ENCODE measurements at places on chromosomes 3 and 15.

DNA sequence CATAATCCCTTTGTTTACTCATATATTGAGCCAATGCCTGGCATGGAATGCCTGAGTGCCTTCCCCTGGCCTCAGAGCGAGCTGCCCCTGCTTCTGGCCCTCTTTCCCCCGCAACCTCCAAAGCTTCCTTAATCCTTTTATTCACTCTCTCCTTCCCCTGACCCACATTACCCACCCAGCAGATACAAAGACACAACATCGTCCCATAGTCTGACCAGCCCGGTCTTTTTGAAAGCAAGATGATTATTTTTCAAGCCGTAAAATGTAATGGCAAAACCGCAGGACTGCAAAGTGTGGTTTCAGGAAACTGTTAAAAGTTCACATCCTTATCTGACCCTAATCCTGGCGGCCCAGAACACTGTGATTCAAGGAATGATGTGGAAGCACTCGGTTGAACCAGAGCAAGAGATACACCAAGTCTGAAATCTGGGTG, 78.4 kb upstream of the LRTM1 start:
- peak; percentile 82 for DNase-seq

GRCh38 chr3:117104792-117105191, 395.2 kb downstream of the TUSC7 start:
- DNase-seq = no peak

DNA sequence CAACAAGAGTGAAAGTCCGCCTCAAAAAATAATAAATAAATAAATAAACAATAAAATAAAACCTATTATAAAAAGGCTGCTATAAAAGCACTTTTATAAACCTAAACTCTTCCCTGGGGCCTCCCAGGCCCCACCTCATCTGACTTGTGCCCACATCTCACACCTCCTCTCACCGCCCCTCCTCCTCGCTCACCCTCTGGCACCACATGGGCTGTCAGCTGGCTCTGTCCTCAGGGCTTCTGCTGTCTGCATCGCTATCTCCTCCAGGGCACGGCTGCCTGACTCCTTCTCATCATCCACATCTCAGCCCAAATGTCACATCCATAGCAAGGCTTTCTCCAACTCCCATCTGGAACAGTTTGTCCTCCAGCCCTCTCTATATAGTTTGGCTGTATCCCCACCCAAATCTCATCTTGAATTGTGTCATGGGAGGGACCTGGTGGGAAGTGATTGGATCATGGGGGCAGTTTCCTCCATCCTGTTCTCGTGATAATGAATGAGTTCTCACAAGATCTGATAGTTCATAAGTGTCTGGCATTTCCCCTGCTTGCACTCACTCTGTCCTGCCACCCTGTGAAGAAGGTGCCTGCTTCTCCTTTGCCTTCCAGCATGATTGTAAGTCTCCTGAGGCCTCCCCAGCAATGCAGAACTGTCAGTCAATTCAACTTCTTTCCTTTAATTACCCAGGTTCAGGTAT, 8.8 kb upstream of the SH3BP5 start:
- DNase-seq = no peak

DNA sequence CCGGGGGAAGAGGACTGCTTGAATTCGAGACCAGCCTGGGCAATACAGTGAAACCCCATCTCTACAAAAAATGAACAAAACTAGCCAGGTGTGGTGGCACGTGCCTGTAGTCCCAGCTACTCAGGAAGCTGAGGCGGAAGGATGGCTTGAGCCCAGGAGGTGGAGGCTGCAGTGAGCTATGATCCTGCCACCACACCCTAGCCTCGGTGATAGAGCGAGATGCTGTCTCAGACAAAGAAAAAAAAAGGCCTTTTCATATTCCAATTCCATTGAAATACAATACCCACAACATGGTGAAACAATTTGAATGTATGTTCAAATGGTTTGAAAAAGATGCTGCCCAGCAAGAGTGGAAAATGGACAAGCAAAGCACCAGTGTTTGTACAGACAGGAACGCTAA, 61.8 kb upstream of the ZNF148 start:
- no peak for DNase-seq

DNA sequence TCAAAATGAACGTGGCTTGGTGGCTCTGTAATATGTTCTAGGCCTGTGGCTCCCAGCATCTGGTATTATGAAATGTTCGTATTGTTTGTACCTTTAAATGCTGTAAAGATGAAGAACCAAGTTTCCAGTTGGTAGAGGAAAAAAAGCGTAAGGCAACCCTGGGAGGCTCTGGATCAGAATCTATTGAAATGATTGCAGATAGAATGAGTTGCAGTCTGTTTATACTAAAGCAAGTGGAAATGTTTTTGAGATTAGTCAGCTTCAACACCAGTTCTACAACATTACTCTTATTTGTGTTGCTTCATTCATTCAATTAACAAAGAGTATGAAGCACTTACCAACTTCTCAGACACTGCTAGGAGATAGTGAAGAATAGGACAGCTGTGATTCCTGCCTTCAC, 5.3 kb downstream of the ARL6IP5 start:
- DNase-seq = no peak

- no peak for DNase-seq
Measured at GRCh38 chr15:56930669-56931313, 12.3 kb downstream of the TCF12 start.

DNA sequence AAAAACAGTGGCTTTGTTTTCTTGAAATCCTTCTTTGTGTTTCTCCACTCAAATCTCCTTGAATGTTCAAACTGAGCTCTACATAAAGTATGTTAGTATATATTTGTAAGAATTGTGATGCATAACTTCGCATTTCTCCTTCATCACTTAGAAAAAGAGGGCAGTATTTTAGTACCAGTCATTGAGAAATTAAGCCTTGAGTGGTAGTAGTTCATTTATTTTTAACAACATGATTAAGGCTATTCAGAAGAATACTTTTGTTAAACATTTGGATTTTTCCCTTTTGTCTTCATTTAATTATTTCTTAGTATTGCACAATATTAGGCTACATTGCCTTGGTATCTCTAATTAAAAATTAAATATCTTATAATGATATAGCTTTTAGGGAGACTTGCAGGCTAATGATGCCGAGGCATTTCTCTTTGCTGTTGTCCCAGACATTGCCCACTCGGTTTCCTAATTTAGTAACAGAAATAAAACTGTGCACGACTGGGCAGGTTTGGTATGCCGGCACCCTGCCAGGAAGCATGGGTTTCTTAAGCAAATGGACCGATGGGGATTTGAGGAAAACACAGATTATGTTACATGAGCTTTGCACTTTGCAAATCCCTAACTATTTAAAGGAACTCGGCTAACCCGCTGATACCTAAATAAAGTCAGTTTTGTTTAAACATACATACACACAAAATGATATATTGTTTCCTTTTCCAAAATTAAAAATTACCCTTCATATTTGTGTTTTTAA, 54.7 kb downstream of the LRRC28 start:
- no peak for DNase-seq

GRCh38 chr15:59157840-59158700, 48.6 kb upstream of the LDHAL6B start:
- no peak for DNase-seq

DNA sequence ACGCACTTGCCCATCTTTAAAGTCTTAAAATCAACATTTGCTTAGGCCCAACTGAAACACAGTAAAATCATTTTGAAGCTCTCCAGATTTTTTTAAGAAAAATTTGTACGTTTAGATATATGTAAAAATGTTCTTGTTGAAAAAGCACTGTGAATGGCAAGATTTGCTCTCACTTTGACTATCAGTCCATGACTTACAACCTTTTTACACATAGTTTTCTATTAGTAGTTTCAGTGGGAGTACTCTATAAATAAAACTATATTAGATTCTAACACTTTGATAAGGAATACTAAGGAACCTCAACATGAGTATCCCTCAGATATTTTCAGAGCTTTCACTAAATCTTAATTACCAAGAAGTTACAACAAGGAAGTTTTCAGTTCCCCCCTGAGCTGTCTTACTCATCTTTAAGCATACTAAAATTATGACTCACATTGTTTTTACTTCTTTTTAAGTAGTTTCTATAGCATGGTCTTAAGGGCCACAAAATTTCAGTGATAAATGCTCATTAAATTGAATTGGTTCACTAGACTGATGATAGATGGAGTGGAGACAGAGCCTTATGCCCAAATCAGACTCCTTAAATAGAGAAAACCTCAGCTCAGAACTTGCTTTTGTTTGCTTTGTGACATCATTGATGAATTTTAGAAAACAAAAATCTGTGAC, 31.6 kb upstream of the RAP2B start:
- DNase-seq = no peak

DNA sequence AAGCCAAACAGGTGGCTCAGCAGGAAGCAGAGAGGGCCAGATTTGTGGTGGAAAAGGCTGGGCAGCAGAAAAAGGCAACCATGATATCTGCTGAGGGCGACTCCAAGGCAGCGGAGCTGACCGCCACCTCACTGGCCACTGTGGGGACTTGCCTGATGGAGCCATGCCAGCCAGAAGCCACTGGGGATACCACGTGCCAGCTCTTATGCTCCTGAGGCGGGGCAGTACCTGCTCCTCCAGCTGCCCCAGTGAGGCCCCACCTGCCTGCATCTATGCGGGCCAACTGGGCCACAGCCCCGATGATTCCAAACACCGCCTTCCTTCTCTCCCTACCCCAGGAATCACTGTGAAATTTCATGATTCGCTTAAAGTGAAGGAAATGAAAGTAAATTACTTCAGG, 22.9 kb upstream of the ARIH1 start:
- DNase-seq = no peak

- no peak for DNase-seq
Measured at GRCh38 chr3:128760042-128760441, 34.1 kb downstream of the RAB7A start.

DNA sequence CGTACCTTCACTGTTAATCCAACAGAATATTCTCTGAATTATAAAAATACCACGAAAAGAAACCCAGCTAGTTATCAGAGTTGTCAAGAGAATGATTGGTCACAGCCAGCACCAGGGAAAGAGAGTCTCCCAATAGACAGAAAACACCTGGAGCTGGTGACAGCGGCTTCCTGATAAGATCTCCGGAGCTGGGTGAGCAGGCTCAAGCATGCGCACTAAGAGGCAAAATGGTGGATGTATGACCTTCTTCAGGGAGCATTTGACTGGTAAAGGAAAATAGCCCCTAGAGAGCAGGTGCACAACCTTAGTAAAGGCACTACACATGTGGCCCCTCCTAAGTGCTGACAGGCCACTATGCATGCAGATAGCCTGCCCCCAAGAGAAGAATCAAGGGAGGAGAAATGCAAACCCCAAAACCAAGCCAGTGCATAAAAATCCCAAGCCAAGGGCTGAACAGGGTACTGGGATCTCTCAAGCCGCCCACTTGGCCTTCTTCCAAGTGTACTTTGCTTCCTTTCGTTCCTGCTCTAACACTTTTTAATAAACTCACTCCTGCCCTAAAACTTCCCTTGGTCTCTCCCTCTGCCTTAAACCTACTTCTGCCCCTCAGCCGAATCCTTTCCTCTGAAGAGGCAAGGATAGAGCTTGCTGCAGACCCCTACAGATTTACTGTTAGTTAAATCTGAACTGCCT, 93.2 kb downstream of the UACA start:
- DNase-seq = peak; percentile 77

DNA sequence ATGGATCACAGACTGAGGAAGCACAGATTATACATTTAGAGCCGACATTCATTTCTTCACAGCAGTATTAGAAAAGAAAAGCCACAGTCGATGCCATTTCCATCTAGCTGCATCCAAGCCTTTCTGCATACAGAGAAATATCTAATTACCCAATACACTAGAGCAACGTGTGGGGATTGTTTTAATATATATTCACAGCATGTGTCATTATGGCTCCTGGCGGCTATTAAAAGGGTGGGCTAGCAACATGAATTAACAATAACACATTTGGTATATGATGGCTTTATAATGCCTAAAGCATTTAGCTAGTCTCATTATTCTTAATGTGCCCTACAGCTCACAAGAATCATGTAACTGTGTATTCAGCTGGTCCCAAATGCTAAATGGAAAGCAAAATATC, 1030.5 kb downstream of the FHIT start:
- DNase-seq = no peak

GRCh38 chr3:122962149-122962548, 65.4 kb downstream of the SEMA5B start:
- no peak for DNase-seq

DNA sequence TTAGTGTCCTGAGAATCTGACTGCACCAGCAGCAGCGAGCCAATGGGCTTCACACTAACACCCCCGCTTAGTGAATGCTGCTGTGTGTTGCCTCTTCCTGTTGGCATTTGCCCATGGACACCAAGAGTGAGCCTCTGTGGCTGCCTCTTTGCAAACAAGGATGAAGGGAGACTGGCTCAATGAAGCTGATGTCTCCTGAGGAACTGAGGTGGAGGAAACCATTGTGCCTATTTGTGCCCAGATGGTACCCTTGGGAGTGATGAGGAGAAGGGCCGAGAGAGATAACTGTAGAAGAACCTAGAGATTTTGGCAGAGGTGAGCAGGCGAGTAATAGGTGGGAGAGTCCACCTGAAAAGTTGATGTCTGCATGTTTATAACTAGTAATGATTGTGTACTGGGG, 51.2 kb downstream of the IL20RB start:
- DNase-seq = no peak

DNA sequence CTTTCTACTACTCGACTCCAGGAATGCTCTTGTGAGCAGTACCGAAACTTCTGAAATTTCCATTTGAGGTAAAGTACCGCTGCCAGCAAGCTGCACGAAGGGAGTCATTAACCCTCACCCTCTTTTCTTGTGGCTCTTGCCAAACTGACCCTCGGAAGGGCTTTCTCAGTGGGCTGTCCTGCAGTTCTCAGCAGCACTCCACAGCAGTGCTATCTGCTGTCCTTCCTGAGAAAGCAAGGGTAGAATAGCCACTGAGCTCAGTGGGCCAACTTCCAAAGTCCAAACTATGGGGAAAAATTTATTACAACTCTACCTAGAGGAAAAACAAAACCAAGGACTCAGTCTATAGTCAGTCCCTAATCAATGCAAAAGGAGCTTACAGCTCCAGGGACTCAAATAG, 38.5 kb upstream of the COL8A1 start:
- no peak for DNase-seq

DNA sequence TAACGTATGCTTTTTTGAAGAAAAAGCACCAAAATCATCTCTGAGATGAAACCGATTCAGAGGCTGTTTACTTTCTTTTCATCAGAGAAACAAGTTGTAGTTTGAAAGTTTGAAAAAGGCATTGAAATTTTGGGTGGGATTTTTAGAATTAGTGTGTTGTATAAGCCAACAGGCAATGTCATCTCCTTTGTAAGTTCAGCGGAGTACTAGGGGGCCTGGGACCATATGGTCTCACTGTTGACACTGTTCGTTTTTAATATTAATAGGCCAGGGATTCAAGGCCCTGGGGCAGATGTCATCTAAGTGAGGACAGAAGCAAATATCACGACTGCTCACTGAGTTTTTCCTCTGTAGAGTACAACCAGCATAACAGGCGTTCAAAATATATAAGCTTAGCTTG, 256.2 kb upstream of the RARB start:
- DNase-seq = no peak

DNA sequence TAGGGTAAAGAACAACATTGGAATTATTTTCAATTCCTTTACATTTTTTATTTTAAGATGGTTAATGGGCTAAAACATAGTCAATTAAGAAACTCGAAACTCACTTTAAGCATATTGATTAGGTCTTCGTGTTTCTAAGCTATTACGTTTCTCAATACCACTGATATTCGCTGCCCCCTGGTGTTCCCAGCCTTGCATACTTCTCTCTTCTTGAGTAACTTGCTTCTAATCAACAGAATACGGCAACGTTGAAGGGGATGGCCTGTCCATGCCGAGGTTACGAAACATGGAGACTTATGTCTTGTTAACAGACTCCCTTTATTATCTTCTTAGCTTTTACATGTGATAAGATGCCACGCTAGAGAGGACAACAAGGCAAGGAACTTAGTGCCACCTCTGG, 43.6 kb downstream of the ROBO1 start:
- DNase-seq = peak; percentile 59

- no peak for DNase-seq
Measured at GRCh38 chr15:76153241-76154197, 93.7 kb downstream of the TMEM266 start.

All from islet precursor cell (in vitro differentiated cells).